ENCODE measurements at places on chromosomes 4 and X. TPM values are rescaled to one million over a fixed set of nuclear protein-coding genes. Genes with fewer than 3 reads are reported as not detected.

Gene ERCC6L
- total RNA-seq = 0.10 TPM

Gene RBM46
- total RNA-seq = not detected

Gene FAM149A
- total RNA-seq = not detected

Gene MCTS1
- total RNA-seq = 16.2 TPM

Gene RTL9
- total RNA-seq = not detected

Gene UNC5C
- not detected for total RNA-seq

DNA sequence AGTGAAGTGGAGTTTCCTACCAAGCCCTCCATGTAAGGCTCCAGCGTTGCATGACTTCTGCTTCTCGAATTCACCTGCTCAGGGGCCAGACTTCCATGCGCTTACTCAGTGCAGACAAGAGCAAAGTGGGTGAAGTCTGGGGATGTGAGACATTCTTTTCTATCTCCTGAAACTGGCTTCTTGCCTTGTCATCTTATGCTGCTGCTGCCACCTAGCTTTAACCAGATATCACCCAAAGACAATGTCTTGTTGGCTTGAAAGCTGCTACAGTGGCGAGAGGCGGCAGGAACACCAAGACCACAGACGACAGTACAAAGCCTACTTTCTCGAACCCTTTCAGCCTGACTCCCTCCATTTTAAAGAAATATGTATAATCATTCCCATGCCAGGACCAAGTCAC lies 103.6 kb upstream of the ADGRG2 start:
- no peak overlapping the region for H3K4me3 ChIP-seq
- H3K27me3 ChIP-seq = peaks cover 6% of the 10 kb centered on the region
- H3K27ac ChIP-seq = no peak overlapping the region
- H3K36me3 ChIP-seq = no peaks in the 10 kb centered on the region

DNA sequence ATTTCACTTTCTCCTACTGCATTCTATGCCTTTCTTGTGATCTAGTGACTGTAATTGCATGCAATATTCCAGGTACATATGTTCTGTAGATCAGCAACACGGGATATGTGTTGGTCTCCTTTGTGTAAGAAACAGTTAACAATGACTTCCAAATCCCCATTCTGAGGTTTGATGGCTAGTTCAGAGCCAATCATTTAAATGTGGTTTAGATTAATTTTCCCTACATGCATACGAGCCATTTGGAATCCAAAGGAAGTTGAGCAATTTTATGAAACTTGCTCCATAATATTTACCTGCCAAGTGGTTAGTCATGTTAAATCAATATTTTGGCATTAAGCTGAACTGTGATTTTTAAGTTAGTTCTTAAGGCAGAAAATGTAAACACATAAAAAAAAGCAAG lies 172.8 kb upstream of the DCAF12L2 start:
- no peaks in the 10 kb centered on the region for H3K36me3 ChIP-seq
- no peak overlapping the region for H3K4me3 ChIP-seq
- H3K27me3 ChIP-seq = no peaks in the 10 kb centered on the region
- H3K4me1 ChIP-seq = no peaks in the 10 kb centered on the region

DNA sequence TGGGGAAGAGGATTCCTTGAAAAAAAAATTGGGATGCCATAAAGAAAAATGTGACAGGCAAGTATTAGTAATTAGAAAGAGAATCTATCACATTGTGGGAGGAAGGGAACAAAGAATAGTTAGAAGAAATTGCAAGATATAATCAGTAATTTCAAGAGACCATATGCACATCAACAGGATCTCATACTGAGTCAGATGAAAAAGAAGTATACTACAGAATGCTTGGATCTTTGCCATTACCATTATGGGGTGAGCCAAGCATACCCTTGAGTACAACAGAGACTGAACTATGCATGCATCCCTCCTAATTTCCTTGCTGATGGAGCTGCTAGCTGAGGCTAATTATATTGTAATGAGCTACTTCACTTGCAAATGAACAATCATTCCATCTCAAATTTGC lies 287.6 kb downstream of the PAPSS1 start:
- no peaks in the 10 kb centered on the region for H3K4me1 ChIP-seq
- peaks cover 19% of the 10 kb centered on the region for H3K27me3 ChIP-seq
- H3K27ac ChIP-seq = no peak overlapping the region
- no peak overlapping the region for H3K4me3 ChIP-seq

GRCh38 chr4:108072300-108072699 lies 82.6 kb downstream of the HADH start:
- H3K27ac ChIP-seq = peak overlapping the region; percentile 97
- H3K4me3 ChIP-seq = peak overlapping the region; percentile 80
- no peak for DNase-seq
- H3K36me3 ChIP-seq = peaks cover 10% of the 10 kb centered on the region
- peaks cover 35% of the 10 kb centered on the region for H3K4me1 ChIP-seq

GRCh38 chr4:94127707-94128328 lies 79.8 kb upstream of the SMARCAD1 start:
- H3K4me1 ChIP-seq = no peaks in the 10 kb centered on the region
- H3K36me3 ChIP-seq = no peaks in the 10 kb centered on the region
- peaks cover 12% of the 10 kb centered on the region for H3K27me3 ChIP-seq
- no peak overlapping the region for H3K4me3 ChIP-seq
- no peak overlapping the region for H3K27ac ChIP-seq

DNA sequence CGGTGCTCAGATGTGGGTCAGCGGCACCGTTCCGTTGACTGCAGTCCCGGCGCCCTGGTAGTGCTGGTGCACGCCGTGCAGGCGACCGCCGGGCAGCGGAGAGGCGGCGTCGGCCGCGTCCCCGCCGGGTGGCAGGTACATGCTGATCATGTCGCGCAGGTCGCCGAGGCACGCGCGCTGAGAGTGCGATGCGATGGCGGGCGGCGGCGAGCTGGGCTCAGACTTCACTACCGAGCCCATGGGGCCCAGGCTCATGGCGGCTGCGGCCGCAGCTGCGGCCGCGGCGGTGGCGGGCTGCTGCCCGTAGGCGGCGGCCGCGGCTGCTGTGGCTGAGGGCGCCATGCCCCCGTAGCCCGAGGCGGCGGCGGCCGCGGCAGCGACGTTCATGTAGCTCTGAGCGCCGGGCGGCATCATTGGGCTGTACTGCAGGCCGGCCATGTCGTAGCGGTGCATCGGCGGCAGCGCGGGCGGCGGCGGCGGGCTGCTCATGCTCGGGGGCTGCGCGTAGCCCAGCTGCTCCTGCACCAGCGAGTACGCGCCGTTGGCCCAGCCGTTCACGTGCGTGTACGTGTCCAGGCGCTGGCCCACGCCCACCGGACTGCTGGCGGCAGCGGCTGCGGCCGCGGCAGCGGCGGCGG lies 1.0 kb downstream of the SOX3 start:
- peaks cover 41% of the 10 kb centered on the region for H3K27me3 ChIP-seq
- H3K4me1 ChIP-seq = peaks cover 5% of the 10 kb centered on the region
- no peak overlapping the region for H3K27ac ChIP-seq
- no peak for DNase-seq
- no peaks in the 10 kb centered on the region for H3K36me3 ChIP-seq

DNA sequence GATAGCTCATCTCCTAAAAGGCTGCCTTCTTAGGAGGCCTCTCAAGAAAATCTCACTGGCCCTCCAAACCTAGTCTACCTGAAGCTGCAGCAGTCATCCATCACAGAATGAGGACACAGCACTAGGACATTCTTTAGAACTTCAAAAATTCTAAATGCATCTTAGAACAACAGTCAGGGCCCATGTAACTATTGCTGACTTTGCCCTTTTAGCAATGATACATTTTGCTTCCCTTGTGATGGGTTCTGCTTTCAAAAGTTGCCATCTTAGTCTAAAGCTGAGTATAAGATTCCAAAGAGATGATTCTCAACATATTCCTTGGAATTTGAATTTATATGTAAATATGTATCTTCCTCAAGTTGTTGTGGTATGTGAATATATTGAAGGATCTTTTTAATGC lies 793.0 kb downstream of the RAB28 start:
- H3K36me3 ChIP-seq = no peaks in the 10 kb centered on the region
- H3K27ac ChIP-seq = no peak overlapping the region
- H3K4me1 ChIP-seq = no peaks in the 10 kb centered on the region
- H3K4me3 ChIP-seq = no peak overlapping the region
- no peak for DNase-seq

DNA sequence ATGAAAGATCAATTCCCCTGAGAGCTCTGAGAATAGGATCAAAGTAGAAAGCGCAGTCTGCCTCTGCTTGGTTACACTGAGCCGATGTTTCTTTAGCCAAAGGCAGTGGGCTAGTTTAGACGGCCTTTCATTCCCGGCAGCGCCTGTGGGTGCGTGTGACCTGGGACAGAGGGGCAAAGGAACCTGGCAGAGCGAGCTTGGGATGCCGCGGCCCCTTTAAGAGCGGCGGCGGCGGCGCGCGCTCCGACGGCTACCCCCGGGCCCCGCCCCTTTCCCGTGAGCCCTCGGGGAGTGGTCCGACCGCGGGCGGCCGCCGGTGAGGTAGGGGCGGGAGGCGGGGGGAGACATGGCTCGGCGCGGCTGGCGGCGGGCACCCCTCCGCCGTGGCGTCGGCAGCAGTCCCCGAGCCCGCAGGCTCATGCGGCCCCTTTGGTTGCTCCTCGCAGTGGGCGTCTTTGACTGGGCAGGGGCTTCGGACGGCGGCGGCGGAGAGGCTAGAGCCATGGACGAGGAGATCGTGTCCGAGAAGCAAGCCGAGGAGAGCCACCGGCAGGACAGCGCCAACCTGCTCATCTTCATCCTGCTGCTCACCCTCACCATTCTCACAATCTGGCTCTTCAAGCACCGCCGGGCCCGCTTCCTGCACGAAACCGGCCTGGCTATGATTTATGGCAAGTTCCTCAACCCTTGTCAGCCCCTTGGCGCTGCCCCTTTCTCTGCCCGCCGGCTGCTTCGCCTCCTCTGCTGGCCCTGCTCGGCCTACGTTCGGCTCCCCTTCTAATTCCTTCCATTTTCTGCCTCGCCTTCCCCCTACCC lies at the start of gene SLC9A6:
Gene SLC9A6 (plus strand): TSS at position 279 of the 816 bp plus-strand sequence. CDS start 224 bp downstream, at position 503.
- peak; percentile 66 for DNase-seq
- H3K27ac ChIP-seq = peak within 1 kb of the TSS; percentile 96
- peaks cover 3% of the 10 kb centered on the region for H3K36me3 ChIP-seq
- peak within 1 kb of the TSS; percentile 94 for H3K4me3 ChIP-seq

DNA sequence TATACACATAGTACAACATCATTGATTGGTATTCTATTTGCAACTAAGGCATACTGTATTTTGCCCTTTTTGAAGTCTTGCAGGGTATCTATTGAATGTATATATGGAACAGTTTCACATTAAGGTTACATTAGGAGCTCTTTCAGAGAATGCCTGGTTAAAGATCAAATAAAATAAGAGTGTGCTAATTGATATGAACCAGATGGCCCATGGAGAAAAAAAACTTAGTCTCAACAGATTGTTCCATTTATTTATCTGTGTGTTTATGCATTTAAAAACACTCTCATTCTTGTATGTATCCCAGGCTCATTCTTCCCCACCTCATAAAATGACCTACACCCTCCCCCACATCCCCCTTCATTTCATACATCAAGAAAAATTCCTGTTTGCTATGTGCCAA lies 35.2 kb upstream of the GRIA2 start:
- H3K27ac ChIP-seq = no peak overlapping the region
- H3K27me3 ChIP-seq = no peaks in the 10 kb centered on the region
- no peak overlapping the region for H3K4me3 ChIP-seq
- no peak for DNase-seq
- no peaks in the 10 kb centered on the region for H3K36me3 ChIP-seq
- no peaks in the 10 kb centered on the region for H3K4me1 ChIP-seq

DNA sequence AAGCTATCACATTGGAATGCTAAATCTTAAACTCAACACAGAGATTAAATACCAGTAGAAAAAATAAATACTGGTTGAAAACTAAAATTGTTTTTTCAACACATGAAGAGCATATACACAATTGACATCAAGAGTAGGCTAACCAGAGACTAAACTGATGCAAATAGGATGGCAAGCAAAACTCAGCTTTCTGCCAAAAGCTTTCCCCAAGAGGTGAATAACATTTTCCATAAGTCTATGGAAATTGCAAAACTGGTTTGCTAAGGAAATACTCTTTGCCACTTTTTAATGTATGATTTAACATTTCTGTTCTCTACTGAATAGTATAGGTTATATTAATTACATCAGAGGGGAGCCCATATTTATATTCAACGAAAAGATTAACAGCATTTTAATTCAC lies 23.8 kb downstream of the IQCM start:
- H3K4me1 ChIP-seq = no peaks in the 10 kb centered on the region
- H3K27me3 ChIP-seq = no peaks in the 10 kb centered on the region
- H3K27ac ChIP-seq = no peak overlapping the region
- no peak overlapping the region for H3K4me3 ChIP-seq
- no peaks in the 10 kb centered on the region for H3K36me3 ChIP-seq
- DNase-seq = no peak

- no peak for DNase-seq
- no peaks in the 10 kb centered on the region for H3K27me3 ChIP-seq
Observed at GRCh38 chrX:9525511-9526248, 60.8 kb downstream of the TBL1X start.

DNA sequence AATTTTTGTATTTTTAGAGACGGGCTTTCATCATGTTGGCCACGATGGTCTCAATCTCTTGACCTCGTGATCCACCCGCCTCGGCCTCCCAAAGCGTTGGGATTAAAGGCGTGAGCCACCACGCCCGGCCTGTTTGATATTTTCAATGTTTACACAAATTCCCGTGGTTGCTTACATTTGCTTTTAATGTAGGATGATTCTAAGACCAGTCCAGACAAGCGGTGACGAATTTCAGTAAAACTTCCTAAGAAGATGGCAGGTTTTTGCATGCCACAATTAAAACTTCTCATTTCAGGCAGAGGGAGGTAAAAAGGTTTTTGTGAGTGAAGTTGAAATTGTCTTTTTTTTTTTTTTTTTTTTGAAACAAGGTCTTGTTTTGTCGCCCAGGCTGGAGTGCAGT lies 41.4 kb upstream of the RBPJ start:
- peaks cover 2% of the 10 kb centered on the region for H3K27me3 ChIP-seq
- H3K4me3 ChIP-seq = no peak overlapping the region
- no peak for DNase-seq
- H3K27ac ChIP-seq = no peak overlapping the region
- H3K36me3 ChIP-seq = no peaks in the 10 kb centered on the region
- no peaks in the 10 kb centered on the region for H3K4me1 ChIP-seq

GRCh38 chrX:149569770-149570169 lies 17.5 kb downstream of the MAGEA9B start:
- H3K36me3 ChIP-seq = no peaks in the 10 kb centered on the region
- H3K4me3 ChIP-seq = no peak overlapping the region
- H3K27ac ChIP-seq = no peak overlapping the region
- no peak for DNase-seq
- H3K27me3 ChIP-seq = no peaks in the 10 kb centered on the region

GRCh38 chr4:172962564-172963353 lies 205.9 kb upstream of the GALNT7 start:
- no peak overlapping the region for H3K27ac ChIP-seq
- no peak overlapping the region for H3K4me3 ChIP-seq
- H3K36me3 ChIP-seq = no peaks in the 10 kb centered on the region

- H3K36me3 ChIP-seq = no peaks in the 10 kb centered on the region
- no peaks in the 10 kb centered on the region for H3K27me3 ChIP-seq
- H3K4me1 ChIP-seq = peaks cover 5% of the 10 kb centered on the region
- no peak overlapping the region for H3K27ac ChIP-seq
Observed at GRCh38 chr4:159278399-159278798, 175.5 kb downstream of the RAPGEF2 start.

- no peak overlapping the region for H3K27ac ChIP-seq
- no peak for DNase-seq
- no peak overlapping the region for H3K4me3 ChIP-seq
- H3K27me3 ChIP-seq = peaks cover 52% of the 10 kb centered on the region
- H3K4me1 ChIP-seq = peaks cover 5% of the 10 kb centered on the region
Observed at GRCh38 chr4:3868211-3869173, 102.3 kb downstream of the ADRA2C start.

Measured in T-helper 17 cell (primary cell).